ENCODE measurements at places on chromosomes 4 and X.

DNA sequence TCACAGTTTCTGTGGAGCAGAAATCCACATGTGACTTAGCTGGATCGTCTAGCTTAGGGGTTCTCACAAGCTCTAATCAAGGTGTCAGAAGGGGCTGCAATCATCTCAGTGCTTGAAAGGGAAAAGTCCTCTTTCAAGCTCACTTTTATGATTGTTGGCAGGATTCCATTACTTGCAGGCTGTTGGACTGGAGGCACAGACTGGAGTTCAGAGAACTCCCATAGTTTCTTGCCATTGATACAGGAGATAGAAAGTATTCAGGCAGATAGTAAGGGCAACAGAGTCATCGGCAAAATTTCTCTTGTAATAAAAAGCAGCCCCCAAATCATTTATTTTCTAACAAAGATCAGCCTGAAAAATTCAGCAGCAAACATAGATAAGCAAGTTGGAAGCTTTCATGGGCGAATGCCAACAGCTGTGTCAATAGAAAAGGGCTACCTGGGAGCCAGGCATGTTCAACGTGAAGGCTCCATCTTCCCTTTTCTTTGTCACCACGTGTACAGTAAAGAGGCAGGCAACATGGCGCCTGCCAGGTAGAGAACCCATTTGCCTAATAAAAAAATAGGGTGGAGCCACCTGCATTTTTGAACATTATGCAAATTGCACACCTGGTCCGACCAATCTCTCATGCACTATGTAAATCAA, 64.4 kb downstream of the CXCL13 start:
- no peak for DNase-seq

DNA sequence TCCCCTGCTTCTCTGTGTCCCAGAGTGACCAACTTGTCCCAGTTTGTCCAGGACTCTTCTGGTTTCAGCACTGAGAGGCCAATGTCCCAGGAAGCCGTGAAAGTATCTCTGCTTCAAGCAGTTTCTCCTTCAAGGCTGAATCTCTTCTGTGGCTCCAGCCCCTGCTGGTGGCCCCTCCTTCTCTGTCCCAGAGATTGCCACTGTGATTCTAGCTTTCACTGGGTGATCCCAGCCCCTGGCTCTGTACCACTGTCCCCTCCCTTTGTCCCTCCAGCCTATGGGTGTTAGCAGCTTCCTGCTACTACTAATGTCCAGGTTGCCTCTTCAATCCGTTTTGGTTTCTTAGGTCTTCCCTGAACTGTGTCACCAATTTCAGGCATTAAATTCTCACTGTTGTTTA, 70.5 kb downstream of the SOX3 start:
- DNase-seq, result no peak

GRCh38 chr4:111943796-111944203, 201.5 kb upstream of the FAM241A start:
- DNase-seq, result no peak

DNA sequence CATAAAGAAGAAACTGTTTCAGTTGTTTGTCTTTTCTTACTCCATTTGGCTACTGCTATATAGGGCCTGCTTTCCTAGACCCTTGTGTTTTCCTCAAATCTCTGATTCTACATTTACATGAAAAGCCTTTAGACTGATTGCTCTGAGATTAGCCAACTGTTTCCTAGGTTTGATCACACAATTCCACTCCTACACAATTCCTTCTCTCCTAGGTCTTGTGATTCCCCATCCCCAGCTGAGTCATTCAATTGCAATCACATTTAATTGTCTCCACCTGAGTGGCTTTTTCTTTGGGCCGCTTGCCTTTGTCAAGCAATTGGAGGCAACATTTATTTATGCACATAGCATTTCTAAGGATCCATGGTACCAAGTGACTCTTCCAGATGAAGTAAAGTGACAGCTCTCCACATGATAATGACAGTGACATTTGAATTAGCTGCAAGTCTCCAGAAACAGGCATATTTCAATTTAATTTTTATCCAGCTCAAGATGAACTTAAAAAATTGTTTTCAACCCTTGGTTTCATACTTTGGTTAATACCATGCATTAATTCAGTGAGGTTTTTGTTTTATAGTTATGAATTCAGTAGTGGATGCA, 35.8 kb downstream of the ATXN3L start:
- DNase-seq, result no peak

DNA sequence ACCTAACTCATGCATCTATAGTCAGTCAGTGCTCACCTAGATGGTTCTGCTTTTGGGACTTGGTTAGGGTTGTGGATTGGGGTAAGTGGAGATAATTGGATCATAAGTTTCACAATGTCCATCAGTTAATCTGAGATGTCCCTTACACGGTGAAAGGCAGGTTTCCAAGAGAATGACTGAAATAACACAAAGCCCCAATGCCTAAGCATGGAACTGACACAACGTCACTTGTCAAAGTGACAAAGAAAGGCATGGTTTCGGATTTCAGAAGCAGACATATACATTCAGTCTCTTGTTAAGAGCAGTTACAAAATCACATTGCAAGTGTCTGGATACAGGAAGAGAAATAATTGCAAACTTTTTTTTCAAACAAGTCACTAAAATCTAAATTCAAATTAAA, 1456.9 kb downstream of the TECRL start:
- DNase-seq, result no peak

- no peak for DNase-seq
These were observed 40.0 kb downstream of the TXK start for GRCh38 chr4:48093991-48094416.

GRCh38 chr4:82790060-82790660, 8.4 kb downstream of the SCD5 start:
- DNase-seq, result no peak

DNA sequence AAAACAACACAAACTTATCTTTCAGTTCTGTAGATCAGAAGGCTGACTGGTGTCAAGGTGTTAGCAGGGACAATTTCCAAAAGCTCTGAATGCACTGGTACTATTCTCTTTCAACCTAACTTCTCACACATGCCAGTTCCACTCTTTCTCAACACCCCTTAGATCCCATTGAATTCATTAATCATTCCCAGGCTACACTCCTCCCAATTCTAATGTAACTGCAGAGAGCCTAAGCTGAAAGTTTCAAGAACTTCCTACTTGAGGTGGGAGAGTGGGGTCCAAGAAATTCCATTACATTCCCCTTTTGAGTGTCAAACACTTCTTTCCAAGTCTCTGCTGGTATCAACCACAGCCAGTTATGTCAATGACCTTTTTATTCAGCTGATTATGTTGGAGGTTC, 142.0 kb downstream of the ADAMTS3 start:
- no peak for DNase-seq

GRCh38 chr4:30770049-30770549, 49.9 kb downstream of the PCDH7 start:
- DNase-seq, result no peak

DNA sequence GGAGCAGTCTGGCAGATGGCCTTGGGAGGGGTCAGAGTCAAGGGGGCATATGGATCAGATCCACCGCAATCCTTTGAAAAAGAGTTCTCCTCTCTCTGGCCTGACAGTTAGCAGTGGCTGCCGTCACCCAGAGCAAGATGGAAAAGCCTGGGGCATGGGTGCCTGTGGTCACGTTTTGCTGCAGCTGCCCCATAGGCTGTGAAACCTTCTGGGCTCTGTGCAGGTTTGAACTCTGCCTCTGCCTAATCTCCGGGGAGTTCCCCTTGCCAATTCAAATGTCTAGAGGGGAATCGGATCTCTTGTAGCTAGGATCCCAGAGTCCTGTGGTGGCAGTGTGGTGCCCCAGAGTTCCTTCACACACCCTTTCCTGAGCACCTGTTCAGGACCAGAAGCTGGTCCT, 23.4 kb upstream of the ANKRD17 start:
- no peak for DNase-seq

GRCh38 chr4:2248821-2249261, 6.9 kb upstream of the HAUS3 start:
- no peak for DNase-seq

DNA sequence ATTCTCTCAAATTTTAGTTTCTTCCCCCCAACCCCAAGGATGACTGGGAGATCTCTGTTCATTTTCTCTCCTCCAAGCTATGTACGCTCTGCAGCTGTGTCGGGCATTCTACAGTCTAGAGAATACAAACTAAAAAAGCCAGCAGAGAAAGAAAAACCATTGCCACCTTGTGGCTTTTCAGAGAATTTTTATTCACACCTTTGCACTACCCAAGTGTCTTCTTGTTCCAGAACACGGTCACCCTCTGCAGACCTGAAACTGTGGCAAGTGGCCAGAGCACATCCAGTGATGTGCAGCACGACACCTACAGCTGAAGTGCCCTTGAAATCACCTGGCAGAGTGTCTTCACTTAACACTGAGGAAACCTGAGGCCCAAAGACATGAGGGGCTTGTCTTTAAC, 68.6 kb downstream of the CHST7 start:
- DNase-seq, result peak; percentile 31

DNA sequence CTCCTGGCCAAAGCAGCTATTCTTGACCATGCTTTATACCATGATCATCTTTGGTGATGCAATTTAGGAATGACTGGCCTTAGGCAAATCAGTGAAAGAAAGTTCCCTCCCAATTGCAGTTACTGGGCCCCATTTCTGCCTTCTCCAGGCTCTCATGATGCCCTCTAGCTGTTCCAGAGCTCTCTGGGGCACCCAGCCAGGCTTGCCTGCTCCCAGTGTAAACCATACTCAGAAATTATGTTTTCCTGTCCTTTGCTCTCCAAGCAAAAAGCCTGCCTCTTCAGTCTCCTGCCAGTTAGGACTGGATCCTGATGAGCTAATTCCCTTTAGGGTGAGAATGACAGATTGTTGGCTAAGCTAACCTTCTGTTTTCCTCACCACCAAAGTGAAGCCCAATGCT, 85.3 kb upstream of the RBPJ start:
- no peak for DNase-seq

DNA sequence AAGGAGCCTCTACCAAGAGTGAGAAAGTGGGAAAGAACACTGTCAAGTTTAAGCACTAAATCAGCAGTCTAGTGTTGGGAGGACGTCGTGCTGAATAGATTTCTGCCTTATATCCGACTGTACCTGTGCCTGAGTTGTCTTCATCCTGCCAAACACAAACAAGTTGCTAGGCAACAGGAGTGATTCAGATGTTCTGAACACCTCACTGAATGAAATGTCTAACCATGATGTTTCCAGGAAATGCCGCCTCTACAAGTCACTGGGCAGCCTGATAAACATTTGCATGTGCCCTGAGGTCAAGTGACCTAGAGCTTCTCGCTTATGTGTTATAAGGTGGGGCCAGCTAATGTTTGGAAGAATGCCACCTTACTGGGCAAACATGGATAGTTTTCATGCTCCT, 37.9 kb downstream of the SGMS2 start:
- peak; percentile 24 for DNase-seq

- no peak for DNase-seq
These were observed 993.5 kb upstream of the PRKX start for GRCh38 chrX:4706961-4707360.

DNA sequence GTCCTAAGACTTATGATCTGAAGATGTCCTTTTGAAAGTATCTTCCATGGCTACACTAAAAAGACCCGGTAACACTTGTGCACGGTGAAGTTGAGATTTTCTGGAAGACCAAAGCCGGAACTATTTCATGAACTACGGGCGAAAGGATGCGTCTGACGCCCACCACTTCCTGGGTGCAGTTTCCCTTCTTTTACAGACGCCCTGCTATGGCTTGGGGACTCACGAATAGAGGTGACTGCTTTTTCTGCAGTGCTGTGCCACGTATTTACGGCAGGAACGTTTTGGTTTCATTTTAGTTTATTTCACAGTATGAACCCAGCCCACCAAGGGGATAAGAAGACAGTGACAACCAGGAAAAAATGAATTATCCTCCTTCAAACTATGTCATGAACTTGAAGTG, 180.4 kb downstream of the AFAP1 start:
- DNase-seq, result peak; percentile 65

DNA sequence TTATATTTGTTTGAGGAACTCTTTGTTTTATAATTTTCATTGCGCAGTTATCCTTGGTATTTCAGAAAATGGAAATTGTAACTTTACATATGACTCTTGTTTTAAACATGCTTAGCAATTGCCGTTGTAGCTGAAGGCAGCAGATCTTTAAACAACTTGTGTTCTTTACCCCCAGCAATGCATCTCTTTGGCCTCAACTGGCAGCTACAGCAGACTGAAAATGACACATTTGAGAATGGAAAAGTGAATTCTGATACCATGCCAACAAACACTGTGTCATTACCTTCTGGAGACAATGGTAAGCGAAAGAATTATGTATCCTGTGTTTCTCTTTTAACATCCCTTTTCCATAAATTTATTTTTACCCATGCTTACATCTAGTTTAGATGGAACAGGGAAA, 263.6 kb downstream of the DCTD start:
- no peak for DNase-seq

DNA sequence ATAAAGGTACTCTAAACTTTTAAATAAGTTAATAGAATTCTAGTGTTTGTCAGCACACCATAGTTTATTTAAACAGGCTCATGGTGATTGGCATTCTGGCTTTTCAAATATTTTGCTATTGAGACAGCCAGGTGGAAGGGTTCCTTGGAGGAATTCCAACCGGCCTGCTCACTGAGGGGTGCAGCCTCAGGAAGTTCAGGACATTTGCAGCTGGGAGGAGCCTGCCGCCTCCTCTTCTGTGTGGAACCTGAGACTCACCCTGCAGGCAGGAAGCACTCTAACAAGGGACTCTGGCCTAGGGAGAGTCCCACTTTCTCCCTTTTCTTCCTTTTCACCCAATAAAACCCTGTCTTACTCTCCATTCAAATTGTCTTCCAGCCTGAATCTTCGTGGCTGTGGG, 1328.0 kb downstream of the FSTL5 start:
- no peak for DNase-seq

- DNase-seq, result no peak
These were observed 1639.6 kb upstream of the PCDH10 start for GRCh38 chr4:131509521-131509920.

DNA sequence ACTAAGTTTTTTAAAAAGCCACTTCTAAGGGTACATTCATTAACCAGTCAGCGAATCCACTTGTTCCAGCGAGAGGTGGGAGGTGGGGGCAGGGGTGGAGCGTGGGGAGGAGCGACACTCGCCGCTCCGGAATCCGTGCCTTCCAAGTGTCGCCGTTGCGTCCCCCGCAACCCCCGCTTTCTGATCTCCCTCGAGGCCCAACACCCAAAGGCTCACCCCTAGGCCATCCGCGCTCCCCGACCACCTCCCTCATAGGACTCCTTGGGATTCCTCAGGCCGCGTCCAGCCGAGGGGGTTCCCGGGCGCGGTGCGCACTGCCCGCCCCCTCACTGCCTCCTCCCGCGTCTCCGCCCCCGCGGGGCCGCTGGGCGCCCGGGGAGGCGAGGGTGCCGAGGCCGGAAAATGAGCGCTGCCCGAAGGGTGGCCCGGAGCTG, 108.1 kb upstream of the STOX2 start:
- no peak for DNase-seq

- DNase-seq, result no peak
These were observed 425.7 kb downstream of the PABPC4L start for GRCh38 chr4:133775881-133776280.
